ENCODE measurements at places on chromosomes 7 and 10.

DNA sequence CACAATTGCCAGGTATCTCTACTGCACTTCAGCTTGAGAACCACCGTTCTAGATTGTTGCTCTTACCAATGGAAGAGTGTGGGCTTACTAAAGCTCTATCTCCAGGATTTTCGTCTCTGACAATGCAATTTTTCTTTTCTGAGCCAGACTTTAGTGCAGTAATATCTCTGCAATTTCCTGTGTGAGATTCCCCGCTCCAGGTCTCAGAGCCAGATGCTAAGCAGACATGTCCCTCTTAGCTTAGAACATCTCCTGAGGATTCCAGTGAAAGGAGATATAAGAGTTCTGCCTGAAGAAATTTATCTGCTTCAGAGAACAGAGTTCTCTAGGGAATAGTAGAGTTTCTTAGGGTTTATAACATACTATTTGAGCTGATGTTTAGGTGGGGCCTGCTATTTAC lies 82.0 kb downstream of the SND1 start:
- no peak for DNase-seq

DNA sequence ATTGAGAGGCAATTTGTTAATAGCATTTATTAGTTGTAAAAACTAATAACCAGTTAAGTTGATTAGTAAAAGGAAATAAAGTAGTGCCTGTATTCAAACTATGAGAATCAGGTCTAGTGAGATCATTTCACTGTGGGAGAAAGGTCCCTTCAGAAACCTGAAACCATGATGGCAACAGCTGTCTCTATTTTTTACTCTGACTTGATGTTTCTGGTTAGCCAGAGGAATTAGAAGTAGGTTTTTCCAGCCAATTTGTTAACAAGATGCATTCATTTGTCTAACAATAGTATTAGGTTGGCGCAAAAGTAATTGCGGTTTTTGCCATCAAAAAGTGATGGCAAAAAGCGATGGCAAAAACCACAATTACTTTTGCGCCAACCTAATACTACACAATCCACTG lies 272.2 kb upstream of the YAE1 start:
- no peak for DNase-seq

DNA sequence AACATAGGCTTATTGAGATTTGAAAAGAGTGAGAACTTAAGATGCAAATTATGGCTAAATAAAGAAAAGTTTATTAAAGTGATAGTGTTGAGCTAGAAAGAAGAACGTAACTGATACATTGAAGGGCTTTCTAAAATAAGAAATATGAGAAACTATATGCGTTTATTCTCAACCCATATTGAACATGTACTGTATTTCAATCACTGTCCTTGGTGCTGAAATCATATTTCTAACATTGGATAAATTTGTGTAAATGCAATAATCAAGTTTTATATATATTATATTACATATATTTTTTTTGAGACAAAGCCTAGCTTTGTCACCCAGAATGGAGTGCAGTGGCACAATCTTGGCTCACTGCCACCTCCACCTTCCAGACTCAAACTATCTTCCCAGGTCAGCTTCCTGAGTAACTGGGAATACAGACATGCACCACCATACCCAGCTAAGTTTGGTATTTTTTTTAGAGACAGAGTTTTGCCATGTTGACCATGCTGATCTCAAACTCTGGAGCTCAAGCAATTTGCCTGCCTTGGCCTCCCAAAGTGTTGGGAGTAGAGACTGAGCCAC lies 1065.8 kb downstream of the REEP3 start:
- no peak for DNase-seq

DNA sequence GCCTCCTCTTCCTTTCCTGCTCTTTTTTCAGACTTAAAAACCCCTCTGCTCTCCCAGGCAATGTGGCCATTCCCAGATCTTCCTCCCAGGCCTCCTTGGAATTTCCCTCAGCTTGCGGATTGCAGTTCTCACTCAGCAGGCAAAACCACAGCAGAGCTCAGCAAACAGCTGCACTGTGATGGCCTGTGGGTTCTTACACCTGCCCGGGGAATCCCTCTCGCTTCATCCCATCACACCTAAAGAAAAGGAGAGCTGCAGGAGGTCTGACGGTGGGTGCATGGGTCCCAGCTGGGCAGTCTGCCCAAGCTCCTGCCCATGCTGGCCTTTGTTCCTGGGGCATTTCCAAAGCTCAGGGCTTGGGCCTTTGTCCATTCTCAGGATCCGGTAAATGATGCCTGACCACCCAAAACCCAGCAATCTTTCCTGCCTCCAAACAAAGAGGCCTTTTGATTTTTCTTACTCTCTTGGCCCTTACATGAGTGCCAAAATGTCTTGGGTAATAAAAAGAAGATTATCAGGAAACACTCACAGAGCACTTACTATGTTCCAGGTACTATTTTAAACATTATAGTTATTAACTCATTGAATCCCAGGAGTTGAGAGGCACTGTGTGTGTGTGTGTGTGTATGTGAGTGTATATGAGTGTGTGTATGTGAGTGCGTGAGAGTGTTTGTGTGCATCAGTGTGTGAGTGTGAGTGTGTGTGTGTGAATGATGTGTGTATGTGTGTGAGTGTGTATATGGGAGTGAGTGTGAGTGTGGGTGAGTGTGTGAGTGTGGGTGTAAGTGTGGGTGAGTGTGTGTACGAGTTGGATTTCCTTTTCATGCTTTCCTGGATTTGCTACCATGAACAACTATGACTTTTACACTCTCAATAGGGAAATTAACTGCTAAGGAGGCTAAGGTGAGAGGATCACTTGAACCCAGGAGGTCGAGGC lies 64.5 kb upstream of the PODXL start:
- no peak for DNase-seq

DNA sequence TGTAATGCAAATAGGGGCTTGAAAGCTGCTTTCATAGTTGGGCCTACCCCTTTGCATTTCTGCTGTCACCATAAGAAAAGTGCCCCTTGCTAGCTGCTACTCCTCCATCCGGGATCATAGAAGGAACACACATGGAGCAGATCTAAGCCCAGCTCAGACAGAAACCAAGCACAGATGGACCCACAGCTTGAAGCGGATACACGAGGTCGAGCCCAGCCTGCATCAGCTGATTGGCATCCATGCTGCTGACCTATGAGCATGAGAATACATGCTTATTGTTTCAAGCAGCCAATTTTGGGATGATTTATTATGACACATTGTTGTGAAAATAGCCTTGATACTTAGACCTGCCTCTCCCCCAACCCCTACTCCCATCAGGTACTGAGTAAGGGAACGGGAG lies 109.2 kb downstream of the ZNF467 start:
- no peak for DNase-seq

GRCh38 chr10:72561745-72562166 lies 64.1 kb downstream of the MICU1 start:
- DNase-seq = no peak

GRCh38 chr10:67770537-67770936 lies 67.5 kb downstream of the DNAJC12 start:
- DNase-seq = no peak

DNA sequence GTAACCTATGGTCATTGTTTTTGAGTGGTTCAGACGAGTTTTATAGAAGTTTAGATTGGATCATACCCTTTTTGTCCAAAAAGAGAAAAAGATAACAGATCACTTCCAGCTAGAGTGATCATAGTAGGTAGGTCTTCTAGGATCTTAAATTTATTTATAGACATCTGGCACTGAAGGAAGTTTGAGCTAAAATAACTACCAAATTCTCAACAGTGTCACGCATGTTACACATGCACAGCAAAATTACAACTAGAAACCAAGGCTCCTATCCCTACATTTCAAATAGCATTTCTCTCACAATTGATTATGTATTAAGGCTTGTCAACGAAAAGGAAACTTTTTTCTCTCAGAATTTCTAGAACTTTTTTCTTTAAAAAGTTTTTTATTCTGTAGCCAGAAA lies 2.3 kb downstream of the CALU start:
- no peak for DNase-seq

- no peak for DNase-seq
These were observed 45.6 kb downstream of the AUTS2 start for GRCh38 chr7:69643708-69644445.

GRCh38 chr7:14673202-14673601 lies 229.3 kb downstream of the DGKB start:
- no peak for DNase-seq

- no peak for DNase-seq
These were observed 208.4 kb upstream of the ZMIZ1 start for GRCh38 chr10:78860260-78860914.

- peak; percentile 71 for DNase-seq
These were observed 2.5 kb downstream of the TCF7L2 start for GRCh38 chr10:112952282-112953173.

DNA sequence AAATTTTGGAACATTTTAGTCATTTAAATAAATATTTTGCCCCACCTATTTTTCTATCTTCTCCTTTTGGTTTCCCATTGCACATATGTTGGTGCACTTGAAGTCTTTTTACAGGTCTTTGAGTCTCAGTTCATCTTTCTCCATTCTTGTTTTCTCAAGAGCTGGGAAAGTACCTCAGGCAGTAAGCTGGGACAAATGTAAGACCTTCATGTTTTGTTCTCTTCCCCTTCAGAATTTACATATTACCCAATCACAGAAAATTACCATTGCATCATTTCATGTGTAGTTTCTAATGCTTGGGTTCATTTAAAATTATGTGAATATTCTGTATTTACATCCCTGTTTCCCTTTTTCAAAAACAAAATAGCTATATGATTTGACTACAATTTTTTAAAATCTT lies 1150.0 kb upstream of the POT1 start:
- no peak for DNase-seq

- DNase-seq = no peak
These were observed 44.6 kb downstream of the TMEM168 start for GRCh38 chr7:112745635-112746034.

- no peak for DNase-seq
These were observed 94.0 kb downstream of the ORC5 start for GRCh38 chr7:104113788-104114187.

- DNase-seq = peak; percentile 91
These were observed 208.4 kb downstream of the TPST1 start for GRCh38 chr7:66413379-66414114.

- no peak for DNase-seq
These were observed 233.8 kb downstream of the KCNMA1 start for GRCh38 chr10:77403761-77404160.

GRCh38 chr10:52004342-52004949 lies 305.1 kb upstream of the CSTF2T start:
- no peak for DNase-seq

- DNase-seq = no peak
These were observed 153.7 kb downstream of the CDK14 start for GRCh38 chr7:90749774-90750173.

DNA sequence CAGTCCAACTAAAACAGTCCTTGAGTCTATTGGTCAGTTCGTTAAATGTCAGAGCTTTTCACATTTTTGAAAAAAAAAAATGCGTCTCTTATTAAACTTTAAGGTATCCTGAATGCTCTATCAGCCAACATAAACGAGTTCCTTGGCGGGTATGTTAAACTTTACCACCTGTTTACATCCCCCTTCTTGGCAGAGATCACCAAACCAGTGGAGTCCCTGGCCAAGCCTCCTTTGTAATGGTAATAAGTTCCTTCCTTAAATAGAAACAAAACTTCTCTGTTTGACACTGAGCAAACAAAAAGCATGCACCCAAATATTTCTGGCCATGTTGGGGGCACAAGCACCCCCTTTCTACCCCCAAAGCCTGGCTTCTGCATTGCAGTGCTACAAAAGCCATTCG lies 3.2 kb downstream of the TRIL start:
- no peak for DNase-seq

DNA sequence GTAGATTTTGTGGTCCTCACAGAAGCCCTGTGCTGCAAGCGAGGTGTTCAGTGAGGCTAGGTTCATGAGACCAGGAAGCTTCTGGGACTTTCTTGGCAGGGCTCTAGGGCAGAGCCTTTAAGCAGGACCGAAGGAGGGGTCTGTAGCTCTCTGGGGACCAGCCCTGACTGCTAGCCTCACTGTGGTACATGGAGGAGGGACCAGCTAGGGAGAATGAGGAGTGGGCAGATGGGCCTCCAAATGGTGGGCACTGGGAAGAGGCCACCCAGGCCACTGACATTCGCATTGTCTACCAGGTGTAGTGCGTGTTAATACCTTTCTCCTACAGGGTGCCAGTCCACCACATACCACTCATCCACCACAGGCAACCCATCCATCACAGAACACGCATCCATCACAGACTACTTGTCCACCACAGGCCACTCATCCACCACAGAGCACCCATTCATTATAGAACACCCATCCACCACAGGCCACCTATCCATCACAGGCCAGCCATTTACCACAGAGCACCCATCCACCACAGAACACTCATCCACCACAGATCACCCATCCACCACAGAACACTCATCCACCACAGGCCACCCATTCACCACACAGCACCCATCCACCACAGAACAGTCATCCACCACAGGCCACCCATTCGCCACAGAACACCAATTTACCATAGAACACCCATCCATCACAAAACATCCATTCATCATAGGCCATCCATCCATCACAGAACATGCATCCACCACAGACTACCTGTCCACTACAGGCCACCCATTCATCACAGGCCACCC lies 31.6 kb upstream of the ZNF488 start:
- DNase-seq = no peak

- no peak for DNase-seq
These were observed 102.2 kb downstream of the GFRA1 start for GRCh38 chr10:116170815-116171250.

GRCh38 chr7:112481833-112482670 lies 1.3 kb downstream of the LSMEM1 start:
- DNase-seq = no peak

GRCh38 chr7:53500076-53500475 lies 464.6 kb downstream of the POM121L12 start:
- DNase-seq = no peak
